Activated CD8-positive, alpha-beta T cell treated with anti-CD3 and anti-CD28 coated beads, Interleukin-2, amount 10 ng/mL, durations not matched to agents 7 days and 5 days (primary cell): ENCODE measurements at places on chromosomes 4 and X. TPM values are rescaled to one million over a fixed set of nuclear protein-coding genes. Genes with fewer than 3 reads are reported as not detected.

The TCP11X2 gene
- total RNA-seq: not detected

The CT47B1 gene
- not detected for total RNA-seq

The NALF2 gene
- total RNA-seq: not detected

The TRPC5OS gene
- not detected for total RNA-seq

The POLA1 gene
- total RNA-seq: 38.2 TPM

The FHL1 gene
- total RNA-seq: 14.4 TPM

The SEPTIN6 gene
- 303 TPM for total RNA-seq

The CACNA1F gene
- 0.18 TPM for total RNA-seq

The PABPC1L2B gene
- total RNA-seq: not detected

The WDFY3 gene
- not detected for total RNA-seq

The MAGEC1 gene
- total RNA-seq: not detected

The CXCL11 gene
- not detected for total RNA-seq

The SLC26A1 gene
- total RNA-seq: 0.45 TPM

The SLC4A4 gene
- 4.6 TPM for total RNA-seq

The ADGRG4 gene
- not detected for total RNA-seq

The CHRNA9 gene
- total RNA-seq: 0.26 TPM

The VSIG1 gene
- 0.53 TPM for total RNA-seq

The RTL9 gene
- not detected for total RNA-seq

The P2RY4 gene
- 0.45 TPM for total RNA-seq
